ENCODE measurements at places on chromosomes 2 and 18.
A peak's percentile ranks its signal among the peaks of the same experiment; 100 is the strongest.

DNA sequence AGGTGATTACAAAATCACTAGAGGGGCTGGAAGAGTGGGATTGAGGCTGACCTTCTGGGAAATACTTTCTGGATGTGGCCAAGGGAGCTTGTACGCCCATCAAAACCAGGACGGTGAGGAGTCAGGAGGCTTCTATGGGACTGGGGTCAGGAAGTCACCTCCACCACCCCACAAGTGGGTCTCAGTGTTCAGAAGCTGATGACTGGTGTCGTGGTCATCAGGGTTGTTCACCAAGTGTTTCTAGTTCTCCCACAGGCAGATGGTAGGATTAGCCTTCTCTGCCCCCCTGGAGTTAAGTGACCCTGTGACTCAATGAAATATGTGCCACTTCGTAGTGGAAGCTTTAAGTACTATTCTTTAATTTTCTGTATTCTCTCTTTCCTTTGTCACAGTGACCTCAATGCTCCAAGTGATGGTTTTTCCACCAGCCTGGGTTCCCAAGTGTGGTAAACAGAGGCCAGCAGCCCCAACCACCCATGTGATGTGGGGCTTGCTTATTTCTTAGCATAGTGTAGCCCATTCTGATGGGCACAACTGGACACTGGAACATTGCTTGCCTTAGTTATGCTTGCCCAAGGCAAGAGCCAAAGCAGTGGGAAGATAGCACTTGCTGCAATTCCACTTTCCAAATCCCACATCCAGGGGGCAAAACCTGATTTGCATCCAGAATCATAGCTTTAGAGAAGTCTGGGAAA lies 258.8 kb downstream of the CYP26B1 start:
- no peak for DNase-seq

- DNase-seq: peak; percentile 92
Measured at GRCh38 chr2:119544075-119544938, at the start of gene CFAP221. TSS of gene CFAP221 (plus strand) at chr2:119544449. CDS start at chr2:119546132, 1,683 bp downstream.

- DNase-seq: no peak
Measured at GRCh38 chr2:215731108-215731658, 282.2 kb downstream of the MREG start.

- no peak for DNase-seq
Measured at GRCh38 chr18:45250479-45250878, 364.8 kb upstream of the SLC14A2 start.

DNA sequence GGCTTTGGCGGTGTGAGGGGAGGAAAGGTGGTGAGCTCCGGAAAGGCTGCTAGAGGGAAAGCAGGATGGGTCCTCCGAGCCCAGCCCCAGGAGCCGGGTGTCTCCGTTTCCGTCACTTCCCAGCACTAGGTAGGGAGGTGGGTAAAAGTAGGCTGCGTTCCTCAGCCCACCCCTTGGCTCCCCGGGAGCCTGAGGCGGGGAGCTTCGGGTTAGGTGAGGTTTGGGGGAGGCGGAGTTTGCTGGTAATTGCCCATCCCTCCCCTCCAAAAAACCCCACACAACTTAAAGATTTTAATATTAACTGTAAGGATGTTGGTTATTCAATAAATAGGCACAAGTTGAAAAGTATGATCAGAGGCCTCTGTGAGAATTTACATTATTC lies 552 bp upstream of the ATF2 start:
- no peak for DNase-seq

DNA sequence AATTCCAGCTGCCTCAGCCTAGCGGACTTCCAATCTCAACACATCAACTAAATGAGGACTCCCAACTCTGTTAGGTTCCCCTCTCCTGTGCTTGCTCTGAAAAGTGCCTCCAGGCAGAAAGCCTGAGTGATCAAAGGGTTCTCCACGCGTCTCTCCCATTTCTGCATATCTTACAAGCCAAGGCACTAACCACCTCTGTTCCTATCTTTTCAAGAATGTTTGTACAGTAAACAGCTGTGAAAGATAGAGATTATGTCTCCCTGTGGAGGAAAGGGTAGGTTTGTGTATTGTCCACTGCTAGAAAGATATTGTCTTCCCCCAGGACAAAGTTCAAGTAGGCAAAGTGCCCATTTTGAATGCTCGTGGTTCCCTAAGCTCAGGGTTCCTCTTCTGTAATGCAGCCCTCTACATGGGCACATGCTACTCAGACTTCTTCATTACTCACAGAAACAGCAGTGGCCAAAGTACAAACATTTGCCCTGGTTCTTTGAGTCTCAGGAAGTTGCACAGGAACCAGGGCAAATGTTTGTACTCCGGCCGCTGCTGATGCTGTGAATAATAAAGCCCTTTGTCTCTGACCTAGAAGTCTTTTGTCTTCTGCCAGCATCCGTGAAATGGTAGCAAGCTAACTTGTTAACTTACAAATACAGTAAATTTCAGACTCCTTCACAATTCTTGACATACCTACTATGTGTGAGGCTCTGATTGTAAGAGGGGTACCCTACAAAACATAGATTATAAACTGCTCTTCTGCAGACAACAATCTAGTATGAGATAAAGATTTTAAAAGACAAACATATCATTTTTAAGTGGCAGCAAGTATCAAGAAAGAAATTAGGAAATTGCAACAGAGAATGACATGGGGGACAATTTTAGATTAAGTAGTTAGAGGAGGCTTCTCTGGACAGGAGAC lies 44.5 kb downstream of the PKDCC start:
- no peak for DNase-seq

GRCh38 chr2:109324861-109325260 lies 195.9 kb downstream of the SH3RF3 start:
- DNase-seq: peak; percentile 80

DNA sequence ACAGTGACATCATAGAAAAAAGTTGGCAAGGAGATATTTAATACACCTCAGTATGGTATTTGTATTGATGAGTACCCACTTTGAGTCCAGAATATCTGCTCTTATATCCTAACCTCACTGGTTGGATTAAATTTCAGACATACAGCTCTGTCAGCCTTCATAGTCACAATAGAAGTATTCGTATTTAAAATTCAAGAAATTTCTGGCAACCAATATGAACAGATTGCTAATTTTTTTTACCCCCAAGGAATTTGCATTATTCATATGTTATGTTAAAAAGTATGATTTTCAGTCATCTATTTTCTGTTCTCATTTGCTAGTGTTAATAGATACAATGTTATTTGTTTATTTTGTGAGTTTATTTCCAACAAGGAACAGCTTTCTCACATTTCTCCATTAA lies 1306.8 kb upstream of the NXPH2 start:
- DNase-seq: no peak

- peak; percentile 75 for DNase-seq
Measured at GRCh38 chr18:12076424-12077140, 17.1 kb upstream of the ANKRD62 start.

DNA sequence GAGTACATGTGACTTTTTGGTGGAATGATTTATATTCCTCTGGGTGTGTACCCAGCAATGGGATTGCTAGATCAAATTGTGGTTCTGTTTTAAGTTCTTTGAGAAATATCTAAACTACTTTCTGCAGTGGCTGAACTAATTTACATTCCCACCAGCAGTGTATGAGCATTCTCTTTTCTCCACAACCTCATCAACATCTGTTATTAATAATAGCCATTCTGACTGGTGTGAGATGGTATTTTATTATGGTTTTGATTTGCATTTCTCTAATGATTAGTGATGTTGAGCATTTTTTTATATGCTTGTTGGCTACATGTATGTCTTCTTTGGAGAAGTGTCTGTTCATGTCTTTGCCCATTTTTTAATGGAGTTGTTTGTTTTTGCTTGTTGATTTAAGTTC lies 267.4 kb upstream of the NT5C1B start:
- no peak for DNase-seq

DNA sequence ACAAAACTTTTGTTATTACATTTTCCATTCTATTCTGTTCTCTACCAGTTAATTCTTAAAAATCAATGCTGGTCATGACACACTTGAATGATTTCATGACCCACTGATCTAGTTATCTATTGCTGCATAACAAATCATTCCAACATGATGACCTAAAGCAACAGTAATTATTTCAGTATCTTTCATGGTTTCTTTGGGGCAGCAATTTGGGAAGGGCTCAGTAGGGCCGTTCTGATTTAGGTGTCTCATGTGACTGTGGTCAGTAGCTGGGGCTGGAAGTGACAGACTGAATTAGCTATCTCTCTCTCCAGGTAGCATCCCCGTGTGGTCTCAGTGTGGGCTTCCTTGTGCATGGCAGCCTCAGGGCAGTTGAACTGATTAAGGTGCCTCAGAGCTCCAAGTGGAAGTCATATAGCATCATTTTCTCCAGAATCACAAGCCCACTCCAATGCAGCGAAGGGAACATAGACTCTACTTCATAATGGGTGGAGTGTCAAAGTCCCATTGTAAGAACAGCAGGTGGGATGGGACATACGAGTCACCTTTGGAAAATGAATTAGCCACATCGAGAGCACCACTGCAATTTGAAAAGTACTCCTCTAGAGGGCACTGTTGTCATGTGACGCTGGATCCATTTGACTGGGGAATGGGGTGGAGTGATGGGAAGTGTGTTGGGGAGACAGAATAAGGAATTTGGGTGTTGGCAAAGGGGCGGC lies 39.1 kb upstream of the FAM136A start:
- DNase-seq: peak; percentile 83

GRCh38 chr18:47244086-47244485 lies 7.4 kb downstream of the SKOR2 start:
- no peak for DNase-seq

- no peak for DNase-seq
Measured at GRCh38 chr2:127650041-127650784, 4.3 kb downstream of the GPR17 start.

- peak; percentile 68 for DNase-seq
Measured at GRCh38 chr18:70454704-70455322, 166.0 kb downstream of the SOCS6 start.

DNA sequence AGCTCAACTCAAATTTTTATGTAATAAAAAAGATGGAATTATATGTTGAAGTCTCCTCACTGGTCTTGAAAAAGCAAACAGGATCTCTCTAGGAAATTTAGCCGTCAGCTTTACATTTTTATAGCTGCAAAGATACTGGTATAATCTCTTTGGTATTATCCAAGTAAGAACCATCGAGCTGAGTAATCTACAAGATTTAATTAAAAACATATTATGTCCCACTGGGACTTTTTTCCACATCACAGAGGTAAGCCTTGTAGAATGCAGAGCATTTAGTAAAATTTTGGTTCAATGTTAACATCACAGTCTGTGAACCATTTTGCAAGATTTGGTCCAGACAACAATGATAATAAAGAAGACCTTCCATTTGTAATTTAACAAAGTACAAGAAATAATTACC lies 162.6 kb upstream of the SLC39A10 start:
- DNase-seq: peak; percentile 15

DNA sequence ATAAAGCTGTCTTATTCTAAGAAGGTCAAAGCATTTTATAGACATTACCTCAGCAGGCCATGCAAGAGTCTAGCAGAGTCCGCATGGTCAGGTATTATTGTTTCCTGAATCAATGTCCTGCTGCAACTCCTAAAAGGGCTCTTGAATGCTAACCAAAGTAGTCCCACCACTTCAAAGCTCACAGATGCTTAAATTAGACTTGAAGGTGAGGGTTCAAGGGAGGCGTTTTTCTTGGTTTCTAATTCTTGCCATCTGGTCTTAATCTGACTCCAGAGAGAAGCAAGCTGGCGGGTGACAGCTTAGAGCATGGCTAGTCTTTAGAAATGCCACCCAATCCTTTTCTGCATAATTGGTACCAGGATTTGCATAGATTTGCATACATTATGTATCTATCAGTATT lies 226.3 kb downstream of the MREG start:
- DNase-seq: no peak

- DNase-seq: no peak
Measured at GRCh38 chr18:79819064-79819967, 21.6 kb downstream of the KCNG2 start.

- no peak for DNase-seq
Measured at GRCh38 chr2:156765450-156765849, 329.3 kb downstream of the GPD2 start.

GRCh38 chr2:230721712-230722111 lies 9.1 kb downstream of the CAB39 start:
- peak; percentile 45 for DNase-seq

GRCh38 chr18:21191596-21192307 lies 50.3 kb upstream of the GREB1L start:
- DNase-seq: peak; percentile 81

GRCh38 chr2:208183972-208184705 lies 5.7 kb downstream of the C2orf80 start:
- DNase-seq: no peak

DNA sequence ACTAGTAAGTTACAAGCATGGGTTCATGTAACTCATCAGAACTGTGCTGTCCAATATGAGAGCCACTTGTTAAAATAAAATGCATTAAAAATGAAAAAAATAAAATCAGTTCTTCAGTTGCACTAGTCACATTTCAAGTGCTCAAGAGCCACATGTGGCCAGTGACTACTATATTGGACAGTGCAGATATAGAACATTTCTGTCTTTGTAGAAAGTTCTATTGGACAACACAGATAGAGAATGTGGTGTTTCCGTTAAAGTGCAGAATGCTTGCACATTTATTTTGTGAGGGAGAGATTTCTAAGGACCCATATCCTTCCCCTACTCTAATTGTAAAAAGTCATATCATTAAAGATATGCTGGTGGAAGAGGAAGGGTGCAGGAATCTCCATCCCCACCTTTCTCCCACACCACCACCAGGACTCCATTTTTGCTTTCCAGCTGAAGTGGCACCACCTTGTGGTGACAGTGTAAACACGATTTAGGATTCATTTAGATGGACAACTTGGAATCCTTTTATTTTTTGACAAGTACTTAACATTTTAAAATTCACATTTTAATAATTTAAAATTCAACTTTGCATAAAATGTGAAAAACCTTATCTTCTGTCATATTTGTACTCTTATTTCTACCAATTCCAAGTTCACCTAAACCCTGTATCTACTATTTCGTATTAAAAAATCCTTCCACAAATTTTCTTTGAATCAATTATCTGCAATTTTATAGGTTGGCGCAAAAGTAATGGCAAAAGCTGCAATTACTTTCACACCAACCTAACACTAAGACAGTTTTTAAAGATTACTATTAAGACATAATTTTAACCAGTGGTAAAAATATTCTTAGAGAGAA lies 9.4 kb upstream of the CD302 start:
- DNase-seq: peak; percentile 73

DNA sequence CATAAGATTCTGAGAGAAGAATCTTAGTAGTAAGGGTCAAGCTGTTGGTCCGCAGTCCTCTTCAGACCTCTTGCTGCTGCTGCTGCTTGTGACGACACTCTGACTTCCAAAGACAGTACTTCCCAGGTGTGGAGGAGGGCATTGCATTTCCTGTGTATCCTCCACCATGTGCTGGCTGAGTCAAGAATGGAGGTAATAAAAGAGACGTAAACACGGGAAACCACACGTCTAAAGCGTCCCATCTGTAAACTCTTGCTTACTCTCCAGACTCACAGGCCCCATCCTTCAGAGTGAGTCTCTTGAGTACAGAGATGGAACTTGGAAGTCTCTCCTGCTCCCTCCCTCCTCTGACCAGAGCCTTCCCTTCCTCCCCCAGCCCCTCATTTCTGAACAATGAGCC lies 25.6 kb downstream of the KLHL29 start:
- no peak for DNase-seq

GRCh38 chr2:169493360-169493759 lies 14.1 kb downstream of the BBS5 start:
- DNase-seq: no peak

All from GM03348 (cell line).